Stimulated activated CD4-positive, alpha-beta T cell treated with anti-CD3 and anti-CD28 coated beads, Interleukin-1b, Interleukin-23, amount 100 ng/mL, for 1 hour (primary cell): ENCODE measurements at places on chromosomes 1 and 21.

DNA sequence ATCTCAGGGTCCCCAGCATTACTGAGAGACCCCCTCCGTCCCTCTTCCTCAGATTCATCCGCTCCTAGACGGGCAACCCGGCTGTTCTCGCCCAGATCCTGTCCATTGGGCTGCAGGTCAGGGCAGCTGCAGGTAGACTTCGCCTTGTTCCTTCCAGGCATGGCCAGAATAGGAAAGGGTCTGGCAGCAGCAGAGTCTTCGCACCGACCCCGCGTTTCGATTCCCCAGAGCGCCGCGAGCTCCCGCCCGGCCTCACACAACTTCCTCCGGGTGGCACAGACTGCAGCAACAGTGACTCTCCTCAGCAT lies 265 bp downstream of the NRDC start:
- no peak for DNase-seq

DNA sequence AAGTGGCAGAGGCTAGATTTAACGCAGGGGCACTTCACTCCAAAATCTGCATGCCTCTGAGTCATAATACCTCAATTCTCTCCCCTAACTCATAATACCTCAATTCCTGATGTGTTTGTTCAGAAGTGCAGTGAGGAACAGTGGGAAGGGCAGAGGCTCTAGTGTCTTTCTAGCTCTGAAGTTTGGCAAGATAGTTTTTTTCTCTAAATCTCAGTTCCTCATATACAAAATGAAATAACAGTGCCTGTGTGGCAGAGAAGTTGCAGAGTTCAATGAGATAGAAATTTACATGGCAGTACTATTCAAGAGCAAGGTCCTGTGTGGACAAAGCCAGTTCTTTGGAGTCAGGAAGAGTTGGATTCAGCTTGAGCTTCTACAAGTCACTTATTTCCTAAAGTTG lies 9.8 kb downstream of the JUN start:
- DNase-seq: no peak

DNA sequence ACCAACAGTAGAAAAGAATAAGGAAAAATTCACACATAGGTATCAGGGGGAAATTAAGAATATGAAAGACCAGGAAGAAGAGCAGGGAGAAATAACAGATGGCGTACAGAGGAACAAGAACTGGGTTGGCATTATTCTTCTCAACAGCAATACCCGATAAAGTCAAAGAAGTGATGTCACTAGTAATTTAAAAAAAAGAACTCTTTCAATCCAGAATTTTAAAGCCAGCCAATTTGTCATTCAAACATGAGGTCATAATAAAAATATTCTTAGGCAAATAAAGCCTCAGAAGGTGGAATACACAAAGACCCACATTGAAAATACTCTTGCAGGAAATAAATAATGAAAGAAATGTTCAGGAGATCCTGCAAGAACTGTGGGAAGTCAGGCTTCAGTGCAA lies 8.8 kb downstream of the NCMAP start:
- no peak for DNase-seq

DNA sequence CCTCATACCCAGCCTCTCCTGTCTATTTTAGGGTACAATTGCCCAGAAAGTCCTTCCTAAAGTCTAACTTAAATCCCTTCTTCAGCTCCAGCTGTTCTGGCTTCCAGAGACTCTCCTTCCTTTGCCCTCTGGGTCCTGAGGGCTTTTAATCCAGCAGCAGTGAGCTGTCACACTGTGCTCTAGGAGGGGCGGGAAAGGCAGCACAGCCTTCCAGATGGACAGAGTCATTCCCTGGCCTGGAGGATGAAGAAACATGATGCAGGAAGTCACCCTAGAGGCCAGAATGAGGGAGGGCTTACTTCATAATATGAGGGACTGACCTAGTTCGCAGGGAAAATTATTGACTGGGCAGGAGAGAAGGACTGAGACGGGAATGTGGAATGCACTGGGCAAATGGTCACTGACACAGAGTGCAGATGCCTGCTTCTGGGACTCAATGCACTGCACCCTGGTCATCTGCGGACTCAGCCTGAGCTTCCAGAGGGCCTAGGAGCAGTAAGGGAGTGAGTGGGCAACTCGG lies 1.3 kb downstream of the SH2D2A start:
- no peak for DNase-seq

GRCh38 chr1:10387677-10388386 lies 11.0 kb upstream of the PGD start:
- DNase-seq: no peak

GRCh38 chr1:48246727-48247126 lies 24.2 kb downstream of the SLC5A9 start:
- no peak for DNase-seq

GRCh38 chr1:4022715-4023114 lies 122.6 kb upstream of the C1orf174 start:
- DNase-seq: no peak

- no peak for DNase-seq
Observed at GRCh38 chr21:36381841-36382589, 3.2 kb upstream of the CHAF1B start.

DNA sequence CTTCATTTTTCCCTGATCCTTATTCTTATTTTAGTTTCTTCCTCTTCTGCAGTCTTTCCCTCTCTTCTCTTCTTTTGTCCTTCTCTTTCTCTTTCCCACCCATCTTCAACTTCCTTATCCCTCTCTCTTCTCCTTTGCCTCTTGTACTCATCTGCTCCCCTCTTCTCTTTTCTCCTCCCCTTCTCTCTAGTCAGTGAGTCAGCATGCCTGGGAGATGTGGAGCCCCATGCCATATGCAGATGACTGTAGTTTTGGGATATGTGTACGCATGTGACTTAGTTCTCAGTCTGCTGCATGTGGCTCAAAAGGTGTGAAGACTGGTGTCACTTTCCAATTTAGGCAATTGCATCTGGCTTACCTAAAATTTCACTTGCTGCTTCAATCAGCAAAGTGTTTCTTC lies 10.4 kb downstream of the DNAJC6 start:
- DNase-seq: no peak

GRCh38 chr21:37866027-37866426 lies 50.2 kb downstream of the KCNJ6 start:
- DNase-seq: no peak

GRCh38 chr1:194069168-194069830 lies 882.9 kb upstream of the B3GALT2 start:
- no peak for DNase-seq

GRCh38 chr1:20847611-20848080 lies 60.5 kb upstream of the HP1BP3 start:
- DNase-seq: no peak

GRCh38 chr21:35925497-35925896 lies 134.8 kb downstream of the SETD4 start:
- no peak for DNase-seq

DNA sequence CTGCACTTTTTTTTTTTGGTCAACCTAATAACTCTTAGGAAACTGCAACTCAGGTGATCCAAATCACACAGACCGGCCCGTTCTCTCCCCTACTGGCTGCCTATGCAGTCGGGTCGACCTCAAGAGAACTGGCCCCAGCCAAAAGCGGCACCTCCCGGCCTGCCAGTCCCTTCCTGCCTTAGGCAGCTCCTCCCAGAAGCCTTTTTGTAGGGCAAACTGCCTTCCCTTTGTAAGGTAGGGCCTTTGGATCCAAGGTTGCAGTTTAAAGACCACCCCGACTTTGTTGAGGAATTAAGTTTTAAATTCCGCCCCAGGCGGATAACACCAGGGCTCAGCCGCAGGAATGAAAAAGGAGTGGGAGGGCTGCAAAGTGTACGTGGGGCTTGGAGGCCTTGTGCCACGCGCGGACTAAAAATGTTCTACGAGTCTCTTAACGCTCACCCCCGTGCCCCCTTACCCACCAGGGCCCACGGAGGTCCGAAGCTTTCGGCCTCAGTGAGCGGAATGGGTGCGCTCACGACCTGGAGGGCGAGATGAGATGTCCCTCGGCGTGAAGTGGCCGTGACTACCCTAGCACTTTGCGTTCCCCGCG lies 642 bp upstream of the ST3GAL3 start:
- DNase-seq: no peak

DNA sequence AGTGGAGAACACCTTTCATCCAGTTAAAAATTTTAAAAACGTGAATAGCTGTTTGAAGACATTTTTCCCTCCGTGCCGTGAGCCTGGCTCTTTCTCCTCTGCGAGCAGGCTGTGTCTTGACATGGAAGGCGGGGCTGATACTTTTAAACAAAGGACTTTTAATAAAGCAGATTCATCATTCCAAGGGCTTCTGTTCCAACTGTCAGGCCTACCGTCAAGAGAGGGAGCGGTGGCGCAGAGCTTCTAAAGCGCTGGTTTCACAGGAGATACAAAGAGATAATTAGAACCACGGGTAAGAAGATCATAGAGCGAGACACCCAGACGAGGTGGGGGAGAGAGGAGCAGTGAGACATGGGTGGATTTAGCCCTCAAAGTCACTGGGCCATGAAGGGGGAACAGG lies 247.4 kb upstream of the C1orf174 start:
- DNase-seq: no peak

DNA sequence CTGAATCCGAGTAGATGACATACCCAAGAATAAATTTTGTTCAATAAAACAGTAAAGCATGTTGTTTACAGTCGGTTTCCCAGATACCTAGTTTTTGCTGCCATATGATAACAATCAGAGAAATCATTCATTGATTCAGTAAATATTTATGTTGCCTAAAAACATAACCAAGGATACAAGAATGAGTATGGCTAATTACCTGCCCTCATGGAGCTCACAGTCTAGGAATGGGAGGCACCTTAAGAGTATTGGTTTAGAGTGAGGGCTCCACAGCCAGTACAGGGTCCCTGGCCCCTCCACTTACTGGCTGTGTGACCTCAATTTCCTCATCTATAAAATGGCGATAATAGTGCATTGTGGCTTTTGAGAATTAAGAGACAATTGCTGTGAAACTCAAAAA lies 921 bp downstream of the ATP5PB start:
- no peak for DNase-seq

- DNase-seq: no peak
Observed at GRCh38 chr1:7643530-7643929, 127.6 kb upstream of the VAMP3 start.

GRCh38 chr1:151992303-151993083 lies 1.2 kb downstream of the S100A10 start:
- DNase-seq: no peak

- no peak for DNase-seq
Observed at GRCh38 chr1:231678011-231678432, 51.4 kb downstream of the DISC1 start.

DNA sequence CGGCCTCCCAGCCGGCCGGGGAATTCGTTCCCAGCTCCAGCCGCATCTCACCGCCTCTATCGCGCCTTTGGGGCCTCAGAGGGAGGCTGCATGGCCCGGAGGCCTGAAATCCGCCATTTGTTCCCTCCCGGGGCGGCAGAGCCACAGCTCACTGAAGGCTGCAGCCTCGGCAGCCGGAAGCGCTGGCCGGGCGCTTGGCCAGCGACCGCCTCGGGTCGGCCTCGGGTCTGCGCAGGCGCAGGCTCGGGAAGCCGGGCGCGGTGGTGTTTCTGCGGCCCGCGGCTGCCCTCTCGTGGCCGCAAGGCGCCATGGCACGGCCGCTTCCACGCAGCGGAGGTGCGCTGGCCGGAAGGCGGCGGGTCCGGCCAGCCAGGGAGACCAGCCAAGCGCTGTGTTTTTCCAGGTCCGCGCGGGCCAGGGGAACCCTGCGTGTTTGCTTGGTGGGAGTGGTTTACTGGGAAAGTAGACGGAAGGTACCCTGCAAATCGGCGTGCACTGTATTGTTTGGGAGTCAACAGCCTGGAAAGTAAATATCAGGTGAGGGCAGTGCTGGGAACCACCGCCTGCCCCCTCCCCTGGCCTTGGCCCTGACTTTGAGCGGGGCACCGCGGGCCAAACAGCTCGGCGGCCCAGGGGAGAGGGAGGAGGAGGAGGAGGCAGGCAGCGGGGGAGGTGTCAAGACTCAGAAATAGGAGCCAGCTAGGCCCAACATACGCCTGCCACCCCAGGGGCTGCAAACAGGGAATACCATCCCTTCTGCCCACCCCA lies 52.7 kb upstream of the CD34 start:
- peak; percentile 64 for DNase-seq

GRCh38 chr1:81157686-81158085 lies 643.0 kb upstream of the ADGRL2 start:
- DNase-seq: no peak

GRCh38 chr1:226223157-226223785 lies at the start of gene MIXL1:
TSS of gene MIXL1 (plus strand) at chr1:226223664. CDS start at chr1:226223682, 18 bp downstream.
- no peak for DNase-seq
